Stimulated activated CD4-positive, alpha-beta T cell treated with anti-CD3 and anti-CD28 coated beads, Interleukin-1b, Interleukin-23, amount 100 ng/mL, for 1 hour (primary cell): ENCODE measurements at places on chromosomes 11 and 22.
A peak's percentile ranks its signal among the peaks of the same experiment; 100 is the strongest.

GRCh38 chr11:134120921-134121526 is 52.2 kb downstream of the JAM3 start:
- DNase-seq, result no peak

DNA sequence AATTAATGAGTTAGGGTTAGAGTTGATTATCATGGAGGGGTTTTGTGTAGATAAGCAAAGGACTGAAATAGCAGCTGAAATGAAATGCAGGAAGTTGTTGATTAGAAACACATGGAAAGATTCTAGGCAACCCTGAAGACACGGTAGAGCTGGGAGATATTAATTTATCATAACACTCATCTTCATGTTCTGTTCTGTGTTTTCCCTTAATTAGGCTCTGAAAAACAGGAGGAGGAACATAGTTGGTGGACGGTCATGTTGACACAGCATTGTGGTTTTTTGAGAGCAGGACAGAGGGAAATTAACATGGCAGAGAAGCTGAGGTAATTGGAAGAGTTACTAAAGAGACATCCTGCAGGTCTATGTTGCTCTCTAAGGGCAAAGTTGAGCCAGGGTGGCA is 138.8 kb upstream of the UBASH3B start:
- DNase-seq, result no peak

GRCh38 chr11:68674461-68674860 is 9.9 kb upstream of the GAL start:
- no peak for DNase-seq

GRCh38 chr11:131652231-131652630 is 281.8 kb downstream of the NTM start:
- DNase-seq, result no peak

- DNase-seq, result no peak
Observed at GRCh38 chr22:44256556-44257485, 55.9 kb downstream of the SHISAL1 start.

DNA sequence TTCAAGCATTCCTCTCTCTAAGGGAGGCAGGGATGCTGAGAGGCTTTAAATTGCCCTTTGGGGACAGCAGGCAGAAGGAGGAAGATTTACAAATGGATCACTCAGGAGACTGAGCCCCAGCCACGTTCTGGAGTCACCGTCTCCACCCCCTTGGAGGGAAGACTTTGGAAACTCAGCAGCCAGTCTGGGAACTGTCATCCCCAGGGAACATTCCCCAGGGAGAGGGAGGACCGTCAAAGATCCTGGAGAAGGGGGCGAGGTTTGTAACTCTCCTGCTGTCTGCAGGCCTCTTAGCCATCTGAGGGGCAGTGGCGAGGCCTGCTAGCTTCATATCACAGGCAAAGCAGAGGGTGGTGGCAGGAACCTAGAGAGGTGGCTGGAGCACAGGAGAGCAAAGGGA is 56.1 kb upstream of the SLC22A12 start:
- no peak for DNase-seq

GRCh38 chr11:26442131-26442530 is 110.2 kb downstream of the ANO3 start:
- no peak for DNase-seq

DNA sequence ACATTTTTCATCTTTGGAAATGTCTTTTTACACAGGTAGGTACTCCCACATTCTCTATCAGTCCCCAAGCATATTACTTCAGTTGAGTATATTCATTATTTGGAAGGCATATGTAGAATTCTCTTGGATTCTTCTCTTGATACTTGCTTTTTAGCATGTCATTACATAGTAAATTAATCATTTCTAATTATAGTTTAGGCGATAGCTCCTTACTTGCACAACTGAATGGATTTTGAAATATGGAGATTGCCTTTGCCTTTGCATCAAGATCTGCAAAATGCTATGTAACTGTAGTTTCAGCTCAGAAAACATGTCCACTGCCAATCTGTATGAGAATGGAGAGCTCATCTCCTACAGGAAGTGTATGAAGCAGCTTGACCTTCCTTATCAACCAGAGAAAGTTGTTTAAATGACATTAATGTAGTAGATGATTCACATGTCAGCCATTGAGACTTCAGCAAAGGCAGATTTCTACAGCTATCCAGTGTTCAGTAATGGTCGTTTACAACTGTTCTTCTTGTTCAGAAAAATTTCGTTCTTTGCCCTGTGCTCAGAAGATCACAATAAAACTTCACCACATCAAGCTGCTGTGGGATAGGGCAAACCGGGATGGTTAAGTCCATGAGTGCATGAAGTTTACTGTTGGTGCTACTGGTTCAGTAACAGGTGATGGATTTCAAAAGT is 61.6 kb downstream of the PPP6R3 start:
- no peak for DNase-seq

DNA sequence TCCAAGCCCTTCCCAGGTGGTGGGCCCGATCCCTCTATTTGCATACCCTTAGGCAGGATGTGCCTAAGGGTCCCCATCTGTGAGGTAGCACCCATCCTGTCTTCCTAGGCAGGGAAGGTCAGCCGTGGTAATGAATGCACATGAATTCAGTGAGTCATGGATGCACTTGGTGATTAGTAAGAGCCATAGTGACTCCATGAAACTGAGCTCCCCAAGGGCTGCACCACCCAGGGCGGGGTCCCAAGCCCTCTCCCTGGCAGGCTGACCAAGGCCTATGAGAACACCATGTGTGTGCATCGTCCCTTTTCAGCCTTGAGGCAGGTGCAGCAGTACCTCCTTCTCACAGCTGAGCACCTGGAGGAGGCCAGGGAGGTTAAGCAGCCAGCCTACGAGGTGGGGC is 15.6 kb upstream of the SUSD2 start:
- no peak for DNase-seq

DNA sequence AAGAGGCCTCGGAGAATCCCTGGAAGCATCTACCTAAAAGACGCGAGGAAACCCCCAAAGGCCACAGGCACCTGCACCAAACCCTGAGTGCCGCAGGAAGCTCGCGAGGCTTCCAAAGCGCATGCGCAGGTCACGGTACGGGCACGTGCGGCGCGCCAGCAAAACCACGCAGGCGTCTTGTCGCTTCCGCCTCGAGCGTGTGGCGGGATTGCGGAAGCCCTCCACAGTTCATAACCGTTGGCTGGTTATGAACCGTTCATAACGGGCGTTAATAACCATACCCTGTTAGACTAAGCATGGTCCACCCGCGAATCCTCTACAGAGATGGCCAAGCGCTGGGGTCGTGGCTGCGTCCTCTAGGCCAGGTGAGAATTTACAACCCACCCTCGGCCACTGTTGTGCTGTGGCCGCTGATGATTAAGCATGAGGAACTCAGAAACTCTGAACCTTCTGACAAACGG is 46.4 kb downstream of the MORC2 start:
- peak; percentile 58 for DNase-seq

- DNase-seq, result no peak
Observed at GRCh38 chr22:17958166-17958565, 66.2 kb downstream of the MICAL3 start.

GRCh38 chr11:68968306-68969250 is 12.2 kb downstream of the MRGPRD start:
- no peak for DNase-seq

GRCh38 chr11:6526411-6527135 is 29.5 kb downstream of the DNHD1 start:
- DNase-seq, result no peak

DNA sequence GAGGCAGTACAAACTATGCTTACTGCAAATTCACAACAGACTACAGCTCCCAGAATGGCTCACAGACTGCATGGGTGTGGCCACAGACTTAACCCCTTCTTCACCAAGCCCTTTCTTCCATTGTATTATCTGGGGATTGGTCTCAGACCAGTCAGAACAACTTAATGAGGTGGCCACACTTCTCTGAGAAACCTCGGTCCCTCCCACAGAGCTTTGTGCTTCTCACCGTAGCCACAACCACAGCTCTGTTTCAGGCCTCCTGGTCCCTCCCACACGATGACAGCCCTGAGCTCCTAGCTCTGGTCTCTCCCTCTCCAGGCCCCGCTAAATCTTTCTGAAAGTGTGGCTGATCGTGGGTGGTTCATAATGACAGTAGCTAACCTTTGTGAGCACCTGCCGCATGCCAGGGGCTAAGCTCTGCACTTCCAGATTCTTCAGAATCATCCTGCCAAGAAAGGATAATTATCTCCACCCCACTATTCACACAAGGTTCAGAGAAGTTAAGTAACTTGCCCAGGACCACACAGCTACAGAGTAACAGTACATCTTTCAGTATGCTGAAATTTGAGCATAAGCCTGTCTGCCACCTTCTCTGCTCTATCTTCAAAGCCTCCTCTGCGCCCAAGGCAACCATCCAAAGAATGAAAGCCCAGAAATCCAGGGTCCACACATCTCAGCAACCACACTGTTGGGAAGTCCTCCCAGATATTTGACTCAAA is 5.4 kb downstream of the PDE2A start:
- no peak for DNase-seq

DNA sequence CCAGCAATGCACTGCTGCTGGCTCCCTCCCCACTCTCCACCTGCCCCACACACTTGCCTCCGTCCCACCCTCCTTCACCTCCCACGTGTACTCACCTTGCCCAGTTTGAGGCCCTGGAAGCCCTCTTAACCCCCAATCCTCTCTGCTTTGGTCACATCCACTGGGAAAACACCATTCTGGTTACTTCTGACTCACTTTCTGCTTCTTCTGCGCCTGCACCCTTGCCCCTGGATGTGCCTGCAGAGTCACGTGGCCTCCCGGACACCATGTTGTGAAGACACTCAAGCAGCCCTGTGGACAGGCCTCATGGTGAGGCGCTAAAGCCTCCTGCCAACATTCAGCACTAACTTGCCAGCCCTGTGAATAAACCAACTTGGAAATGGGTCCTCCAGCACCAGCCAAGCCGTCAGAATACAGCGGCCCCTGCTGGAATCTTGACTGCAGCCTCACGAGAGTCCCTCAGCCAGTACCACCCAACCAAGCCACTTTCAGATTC is 2.6 kb upstream of the NAALADL1 start:
- DNase-seq, result no peak

- no peak for DNase-seq
Observed at GRCh38 chr22:48517039-48518030, 1310.3 kb downstream of the BRD1 start.
